HCEC 1CT (cell line): ENCODE measurements at places on chromosomes 11 and 22.

GRCh38 chr11:70854201-70854600 is 398.2 kb downstream of the SHANK2 start:
- no peak for DNase-seq

- DNase-seq = no peak
Measured at GRCh38 chr11:3106736-3107524, 49.7 kb upstream of the CARS1 start.

DNA sequence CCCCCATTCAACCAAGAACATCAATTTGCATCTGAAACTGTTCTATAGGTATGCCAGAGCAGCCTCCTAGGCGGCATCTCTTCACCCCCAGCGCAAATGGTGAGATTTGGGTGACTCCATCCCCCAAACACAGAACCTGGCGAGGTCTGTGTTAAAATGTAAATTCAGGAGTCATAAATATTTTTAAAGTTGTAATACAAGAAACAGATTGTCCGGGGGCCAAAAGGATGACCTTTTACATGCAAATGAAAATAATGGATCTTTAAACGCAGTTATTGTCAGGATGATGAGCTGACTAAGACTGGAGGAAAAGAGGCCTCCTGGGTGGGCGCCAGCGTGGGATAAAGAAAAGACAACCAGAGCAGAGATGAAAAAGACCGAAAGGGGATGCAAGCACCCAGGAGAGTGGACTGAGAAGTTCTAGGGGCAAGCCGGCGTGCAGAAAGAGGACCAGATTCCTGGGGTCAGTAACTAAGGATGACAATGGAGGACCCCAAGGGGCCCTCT is 16.0 kb upstream of the ADA2 start:
- DNase-seq = no peak

DNA sequence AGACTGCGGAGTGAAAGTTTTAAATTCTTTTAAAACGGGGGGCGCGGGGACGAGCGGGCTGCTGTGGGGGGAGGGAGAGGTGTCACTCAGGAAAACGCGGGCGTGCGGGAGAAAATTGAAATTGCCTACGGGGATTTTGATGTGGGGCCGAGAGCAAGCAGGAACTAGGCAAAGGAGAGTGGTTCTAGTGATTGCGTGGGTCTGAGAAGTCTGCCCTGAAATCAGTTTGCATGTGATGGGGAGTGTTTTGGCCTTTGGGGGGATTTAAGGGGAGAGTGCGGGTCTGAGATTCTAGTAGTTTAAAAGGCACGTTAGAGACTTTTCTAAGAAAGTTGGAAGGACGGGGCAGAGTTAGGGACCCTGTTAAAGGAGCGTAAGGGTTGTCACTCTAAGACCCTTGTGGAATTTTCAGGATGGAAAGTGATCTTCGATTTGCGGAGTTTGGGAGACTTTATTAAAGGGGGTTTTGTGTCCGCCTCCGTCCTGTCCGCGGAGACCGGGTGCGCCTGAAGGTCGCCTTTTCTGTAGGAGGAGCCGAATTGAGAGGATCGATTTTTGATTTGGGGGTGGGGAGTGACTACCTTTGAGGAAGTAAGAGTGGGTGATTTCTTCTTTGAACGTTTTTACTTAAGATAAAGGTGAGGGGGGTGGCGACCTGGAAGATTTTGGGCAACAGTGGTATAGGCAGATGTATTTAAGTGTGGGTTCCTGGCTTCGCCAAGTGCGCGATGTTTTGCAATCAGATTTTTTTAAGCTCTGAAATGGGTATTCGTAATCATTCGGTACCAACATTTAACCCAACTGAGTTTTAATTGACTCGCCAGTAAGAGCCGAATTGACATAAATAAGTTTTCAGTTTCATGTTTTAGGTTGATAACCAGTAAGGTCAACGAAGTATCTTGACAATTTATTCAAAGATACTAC is 1.1 kb downstream of the EED start:
- no peak for DNase-seq

GRCh38 chr11:46710821-46711269 is 8.2 kb upstream of the F2 start:
- peak; percentile 96 for DNase-seq

DNA sequence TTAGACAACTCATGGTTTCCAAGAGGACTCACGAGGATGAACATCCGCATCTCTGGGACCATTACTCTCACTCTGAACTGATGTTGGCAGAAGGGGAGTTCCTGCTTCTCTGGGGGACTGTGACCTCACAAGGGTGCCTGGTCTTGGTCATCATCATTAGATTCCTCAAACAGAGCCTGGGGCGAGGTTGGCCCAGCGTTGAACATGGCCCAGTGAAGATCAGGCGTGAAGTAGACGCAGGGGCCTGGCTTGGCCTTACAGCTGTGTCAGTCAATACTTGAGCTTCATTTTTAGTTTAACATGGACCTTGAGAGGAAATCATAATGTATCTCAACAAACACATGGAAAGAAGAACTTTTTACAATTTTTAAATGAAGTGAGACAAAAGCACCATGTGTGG is 617.1 kb downstream of the BRD1 start:
- DNase-seq = no peak

DNA sequence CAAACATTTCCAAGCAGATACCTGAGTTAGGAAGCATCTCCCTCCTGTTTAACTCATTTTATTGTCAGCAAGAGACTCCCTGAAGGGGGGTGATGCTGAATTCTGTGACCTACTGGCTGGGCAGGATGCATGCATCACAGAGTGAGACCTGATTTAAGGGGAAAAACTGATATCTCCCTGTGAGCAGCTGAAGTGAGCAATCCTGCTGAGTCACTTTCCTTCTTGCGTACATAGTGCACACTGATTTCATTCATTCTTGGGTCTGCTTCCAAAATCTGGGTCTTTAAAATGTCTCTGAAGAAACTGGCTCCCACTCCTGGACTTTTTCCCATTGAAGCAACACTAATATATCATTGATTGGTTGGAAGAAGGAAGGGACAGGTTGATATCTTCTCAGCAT is 23.3 kb downstream of the P4HA3 start:
- peak; percentile 91 for DNase-seq

- no peak for DNase-seq
Measured at GRCh38 chr11:1505480-1505879, 18.9 kb upstream of the MOB2 start.

DNA sequence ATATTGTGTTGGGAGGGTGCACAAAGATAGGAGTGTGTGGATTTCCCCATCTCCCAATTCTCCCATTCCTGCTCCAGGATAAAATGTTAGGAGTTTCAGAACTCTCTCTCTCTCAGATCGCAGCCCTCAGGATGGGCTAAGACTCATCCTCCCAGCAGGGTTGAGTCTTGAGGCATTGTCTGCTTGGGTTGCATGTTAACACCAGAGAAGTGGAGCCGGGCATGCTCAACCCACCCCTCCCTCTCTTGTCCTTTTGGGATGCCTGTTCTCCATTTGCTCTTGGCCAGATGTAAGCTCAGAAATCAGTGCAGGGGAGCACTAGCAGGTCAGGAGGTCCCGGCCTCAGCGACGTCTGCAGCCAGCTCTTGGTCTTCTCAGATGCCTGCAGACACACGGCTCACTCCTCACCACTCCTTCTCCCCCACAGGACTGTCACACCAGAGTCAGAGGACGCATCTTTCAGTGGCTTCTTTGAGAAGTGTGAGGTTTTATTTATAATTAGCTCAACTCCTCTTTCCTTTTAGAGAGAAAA is 1456.5 kb downstream of the TBC1D22A start:
- no peak for DNase-seq
